ENCODE measurements at places on chromosomes 4 and X. TPM values are rescaled to one million over a fixed set of nuclear protein-coding genes. Genes with fewer than 3 reads are reported as not detected.

GRCh38 chr4:160318567-160319220 lies 1215.8 kb downstream of the RAPGEF2 start:
- DNase-seq = no peak

DNA sequence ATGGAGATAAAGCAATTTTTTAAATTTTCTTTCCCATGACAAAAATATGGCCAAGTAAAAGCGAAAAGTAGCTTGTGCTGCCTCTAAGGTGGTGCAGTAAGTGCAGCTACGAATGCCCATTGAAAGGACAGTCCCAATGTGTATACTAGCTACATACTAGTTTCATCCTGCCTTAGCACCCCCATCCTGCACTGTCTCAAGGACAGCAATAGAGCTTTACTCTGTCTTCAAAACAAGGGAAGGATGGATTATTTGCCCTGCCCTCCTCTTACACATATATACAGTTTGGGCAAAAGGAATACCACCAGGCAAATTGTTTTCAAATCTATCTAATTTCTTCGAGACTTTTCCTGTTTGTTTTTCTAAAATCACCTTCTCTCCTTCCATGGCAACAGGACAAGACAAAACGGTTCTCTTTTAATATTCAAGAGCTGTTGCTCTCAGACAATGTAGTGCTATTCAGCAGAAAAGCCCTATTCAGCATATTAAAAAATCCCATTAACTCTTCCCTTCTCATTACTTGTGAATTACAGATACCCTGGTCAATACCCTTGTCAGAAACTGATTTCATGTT lies 75.1 kb upstream of the SLC7A11 start:
- DNase-seq = no peak

- DNase-seq = no peak
These were observed 255.1 kb downstream of the C4orf33 start for GRCh38 chr4:129350834-129351721.

DNA sequence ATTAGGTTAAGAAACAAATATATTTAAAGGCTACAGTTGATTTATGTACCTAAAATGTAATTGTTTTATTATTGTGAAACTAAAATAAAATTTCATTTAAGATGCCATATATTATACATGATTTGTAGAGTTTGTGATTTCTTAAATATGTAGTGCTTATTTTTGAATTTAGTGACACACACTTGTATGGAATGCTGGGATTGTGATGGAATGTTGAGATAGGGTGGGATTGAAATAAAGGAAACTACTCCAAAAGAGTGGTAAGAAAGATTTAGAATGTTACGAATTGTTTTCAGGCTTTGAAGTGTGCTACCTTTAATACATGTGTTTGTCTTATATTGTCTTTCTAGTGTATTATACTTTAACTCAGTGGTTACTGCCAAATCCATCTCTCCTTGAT lies 330.3 kb upstream of the PITX2 start:
- no peak for DNase-seq

- DNase-seq = peak; percentile 11
These were observed 58.2 kb upstream of the DYNLT3 start for GRCh38 chrX:37905436-37906147.

DNA sequence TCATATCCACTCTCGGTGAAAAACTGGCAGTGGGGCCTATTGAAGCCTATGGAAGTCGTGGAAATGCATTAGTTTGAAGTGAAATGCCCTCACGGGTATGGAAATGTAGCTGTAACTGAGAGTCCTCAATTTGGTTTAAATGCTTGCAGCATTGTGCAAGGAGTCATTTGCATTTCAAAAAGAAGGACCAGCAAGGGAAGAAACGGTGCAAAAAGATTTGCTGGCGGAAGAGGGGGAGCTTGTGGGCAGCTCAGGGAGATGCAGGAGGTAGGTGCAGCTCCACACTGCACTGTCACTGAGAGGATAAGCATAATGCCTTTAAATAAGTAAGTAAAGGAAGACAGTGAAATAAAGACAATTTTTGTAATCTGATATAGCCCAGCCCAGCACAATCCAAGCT lies 400.4 kb upstream of the DIPK2B start:
- no peak for DNase-seq

DNA sequence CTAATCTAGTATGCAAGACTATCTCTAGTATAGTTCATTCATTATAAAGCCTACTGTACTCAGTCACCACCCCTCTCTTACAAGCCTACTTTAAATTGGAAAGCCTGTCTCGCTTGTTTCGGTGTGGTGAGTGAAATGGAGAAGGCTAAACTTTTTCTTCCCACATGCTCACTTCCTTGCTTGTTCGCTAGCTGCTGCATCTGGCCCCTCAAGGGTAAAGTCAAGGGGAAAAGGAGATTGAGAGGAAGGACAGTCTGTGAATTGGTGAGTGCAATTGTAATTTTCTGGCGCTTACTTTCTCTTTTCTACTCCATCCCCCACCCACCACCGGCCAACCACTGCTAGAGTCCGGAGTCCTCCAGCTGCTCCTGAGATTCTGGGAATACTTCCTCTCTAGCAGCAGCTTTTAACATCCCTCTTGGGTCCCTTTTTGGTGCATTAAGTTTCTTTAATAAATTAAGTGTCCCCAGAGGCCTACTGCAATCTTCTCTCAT lies 12.1 kb upstream of the ARAP2 start:
- DNase-seq = peak; percentile 38

- DNase-seq = no peak
These were observed 30.4 kb upstream of the PPARGC1A start for GRCh38 chr4:23920296-23920695.

DNA sequence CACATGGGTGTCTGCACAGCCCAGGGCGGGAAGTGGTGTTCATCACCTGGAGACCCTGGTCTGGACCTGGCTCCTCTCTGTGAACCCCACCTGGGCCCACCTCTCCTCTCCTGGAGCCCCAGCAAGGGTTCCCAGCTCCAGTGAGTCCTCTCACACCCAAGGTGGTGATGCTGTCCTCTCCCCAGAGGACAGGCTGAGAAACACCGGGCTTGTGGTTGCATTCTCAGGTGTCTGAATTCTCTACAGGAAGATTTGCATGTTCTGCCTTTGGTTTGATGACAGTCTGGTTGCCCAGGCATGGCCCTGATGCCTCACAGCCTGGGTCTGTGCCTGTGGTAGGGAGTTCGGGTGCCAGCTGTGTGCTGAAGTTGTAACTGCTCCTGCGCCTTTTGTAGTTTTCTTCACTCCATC lies 3.8 kb downstream of the MAEA start:
- no peak for DNase-seq

- no peak for DNase-seq
These were observed 78.1 kb upstream of the TNIP3 start for GRCh38 chr4:121242188-121242750.

GRCh38 chrX:39458779-39459178 lies 639.0 kb downstream of the BCOR start:
- no peak for DNase-seq

DNA sequence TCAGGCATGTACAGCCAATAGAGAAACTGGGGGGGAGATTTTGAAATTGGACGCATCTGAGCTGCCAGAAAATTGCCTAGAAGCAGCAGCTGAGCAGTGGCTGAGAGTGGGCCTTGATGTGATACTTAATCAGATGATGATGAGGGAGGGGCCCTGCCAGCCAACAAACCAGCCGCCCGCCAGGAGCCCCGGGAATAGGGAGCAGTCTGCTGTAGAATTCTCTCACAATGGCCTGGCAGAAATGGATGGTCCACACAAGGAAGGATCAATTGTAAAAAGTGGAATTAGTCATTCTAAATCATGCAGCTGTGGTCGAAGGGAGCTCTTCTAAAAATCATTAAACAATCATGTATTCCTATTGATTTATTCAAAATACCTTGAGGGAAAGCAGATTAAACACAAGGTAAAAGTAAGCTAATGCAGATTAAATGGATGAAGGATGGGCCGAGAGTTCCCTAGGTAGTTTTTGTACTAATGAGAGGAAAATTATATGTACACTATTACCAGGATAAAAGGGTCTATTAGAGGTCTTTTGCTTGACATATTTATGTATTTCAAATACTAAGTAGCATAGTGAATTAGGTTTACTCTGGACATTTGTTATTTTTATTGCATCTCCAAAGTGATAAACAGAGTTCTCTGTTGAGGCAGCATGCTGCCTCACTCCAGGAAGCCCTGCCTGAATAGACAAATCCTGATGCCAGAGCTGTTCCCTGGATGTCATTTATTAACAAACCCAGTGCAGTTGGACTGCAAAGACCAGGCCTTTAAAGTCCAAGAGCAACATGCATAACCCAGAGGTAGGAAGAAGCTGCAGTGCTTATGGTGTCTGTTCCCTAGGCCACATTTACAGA lies 91.3 kb downstream of the NKX6-1 start:
- DNase-seq = no peak

DNA sequence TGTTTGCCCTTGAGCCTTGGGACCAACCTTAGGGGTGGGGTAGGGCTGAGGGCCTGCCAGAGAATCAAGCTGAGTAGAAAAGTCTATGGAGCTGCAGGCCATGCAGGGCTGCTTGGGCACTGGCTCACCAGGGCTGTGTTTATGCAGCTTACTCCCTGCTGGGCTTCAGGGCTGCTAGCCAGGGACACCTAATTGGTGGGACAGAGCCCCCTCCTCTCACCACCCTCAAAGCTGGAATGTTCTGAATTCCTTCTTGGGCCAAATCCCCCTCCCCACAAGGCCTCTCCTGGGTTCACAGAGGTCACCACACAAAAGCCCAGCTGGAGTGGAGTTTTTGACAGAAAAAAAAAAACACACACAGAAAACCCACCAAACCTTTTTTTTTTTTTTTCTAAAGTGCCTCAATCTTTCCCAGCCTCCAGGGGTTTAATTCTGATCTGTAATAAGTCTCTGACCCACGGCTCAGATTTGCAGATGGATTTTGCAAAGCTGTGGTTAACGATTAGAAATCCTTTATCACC lies at the start of gene CLDN2:
Gene CLDN2 (plus strand): TSS at position 471 of the 521 bp plus-strand sequence. CDS start 7,827 bp downstream, outside the sequence.
- DNase-seq = no peak

GRCh38 chrX:56000174-56000573 lies 232.0 kb upstream of the KLF8 start:
- DNase-seq = no peak

DNA sequence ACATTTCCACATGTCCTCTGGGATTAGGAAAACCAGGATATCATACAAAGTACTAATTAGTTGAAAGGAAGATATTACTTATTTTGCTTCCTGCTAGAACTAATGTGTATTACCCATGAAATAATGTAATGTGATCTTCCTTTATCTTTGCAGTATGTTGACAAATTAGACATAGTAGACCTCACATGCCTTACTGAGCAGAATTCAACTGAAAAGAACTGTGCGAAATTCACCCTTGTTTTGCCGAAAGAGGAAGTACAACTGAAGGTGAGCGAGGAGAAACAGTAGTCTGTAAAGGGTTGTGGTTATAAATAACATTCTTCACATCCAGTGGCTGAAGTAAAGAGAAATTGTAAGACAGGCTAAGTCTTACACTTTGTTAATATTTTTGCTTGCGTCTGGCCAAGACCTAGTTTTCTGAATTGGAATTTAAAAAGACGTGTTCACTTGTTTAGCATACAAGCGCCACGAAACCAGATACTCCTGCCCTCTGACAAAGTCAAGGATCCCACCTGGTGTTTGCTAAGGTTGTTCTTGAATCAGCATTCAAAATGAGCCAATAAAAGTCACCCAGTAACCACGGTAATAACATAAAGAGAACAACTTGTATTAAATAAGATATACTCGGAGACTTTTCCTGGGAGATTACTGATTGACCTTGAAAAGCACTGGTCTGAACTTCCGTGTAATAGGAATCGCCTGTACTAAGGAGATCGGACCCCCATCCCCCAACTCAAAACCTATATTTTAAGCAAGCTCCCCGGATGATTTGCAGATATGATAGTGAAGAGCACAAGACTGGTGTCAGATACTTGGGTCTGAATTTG lies 16.9 kb downstream of the STAP1 start:
- DNase-seq = no peak

GRCh38 chr4:2080429-2081300 lies 21.5 kb downstream of the NAT8L start:
- DNase-seq = no peak

DNA sequence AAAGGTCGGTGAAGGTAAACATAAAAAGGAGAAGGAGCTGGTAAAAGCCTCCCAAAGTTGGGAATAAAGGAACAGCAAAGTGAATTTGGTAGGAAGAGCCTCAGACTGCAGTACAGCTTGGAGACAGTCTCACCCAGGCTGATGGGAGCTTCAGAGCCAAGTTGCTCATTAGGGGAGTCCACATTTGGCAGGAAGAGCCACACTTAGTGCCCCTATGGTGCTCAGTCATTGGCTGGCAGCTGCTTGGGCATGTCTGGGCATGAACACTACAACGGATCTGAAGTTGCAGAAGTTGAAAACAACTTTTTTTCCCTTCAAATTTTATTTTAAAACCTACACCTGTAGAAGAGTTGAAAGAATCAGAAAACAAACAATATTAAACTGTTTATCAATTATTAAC lies 2497.3 kb downstream of the ARAP2 start:
- no peak for DNase-seq

GRCh38 chr4:168731006-168731636 lies 234.3 kb downstream of the PALLD start:
- no peak for DNase-seq

ARHGAP36 gene
- total RNA-seq = not detected

GASK1B gene
- not detected for total RNA-seq

MAGEA9B gene
- total RNA-seq = not detected

NHSL2 gene
- 0.19 TPM for total RNA-seq

ANXA10 gene
- total RNA-seq = not detected

TBC1D25 gene
- 18.8 TPM for total RNA-seq

ZRSR2 gene
- total RNA-seq = 16.9 TPM

PWWP3B gene
- total RNA-seq = not detected

DACH2 gene
- total RNA-seq = not detected

RHOXF2 gene
- total RNA-seq = not detected

CHIC2 gene
- 16.3 TPM for total RNA-seq

SH3RF1 gene
- total RNA-seq = 0.82 TPM

F9 gene
- total RNA-seq = not detected

SSX2B gene
- not detected for total RNA-seq

Measured in activated naive CD4-positive, alpha-beta T cell treated with anti-CD3 and anti-CD28 coated beads, Interleukin-2, amount 50 U/mL, for 72 hours (primary cell).